ENCODE measurements at places on chromosomes 1 and 21.
A peak's percentile ranks its signal among the peaks of the same experiment; 100 is the strongest.

- DNase-seq = no peak
Observed at GRCh38 chr1:93805027-93805610, 73.9 kb downstream of the DNTTIP2 start.

GRCh38 chr1:67766141-67766978, 66.9 kb downstream of the GNG12 start:
- DNase-seq = peak; percentile 89

GRCh38 chr1:58654322-58654721, 45.5 kb downstream of the MYSM1 start:
- no peak for DNase-seq

DNA sequence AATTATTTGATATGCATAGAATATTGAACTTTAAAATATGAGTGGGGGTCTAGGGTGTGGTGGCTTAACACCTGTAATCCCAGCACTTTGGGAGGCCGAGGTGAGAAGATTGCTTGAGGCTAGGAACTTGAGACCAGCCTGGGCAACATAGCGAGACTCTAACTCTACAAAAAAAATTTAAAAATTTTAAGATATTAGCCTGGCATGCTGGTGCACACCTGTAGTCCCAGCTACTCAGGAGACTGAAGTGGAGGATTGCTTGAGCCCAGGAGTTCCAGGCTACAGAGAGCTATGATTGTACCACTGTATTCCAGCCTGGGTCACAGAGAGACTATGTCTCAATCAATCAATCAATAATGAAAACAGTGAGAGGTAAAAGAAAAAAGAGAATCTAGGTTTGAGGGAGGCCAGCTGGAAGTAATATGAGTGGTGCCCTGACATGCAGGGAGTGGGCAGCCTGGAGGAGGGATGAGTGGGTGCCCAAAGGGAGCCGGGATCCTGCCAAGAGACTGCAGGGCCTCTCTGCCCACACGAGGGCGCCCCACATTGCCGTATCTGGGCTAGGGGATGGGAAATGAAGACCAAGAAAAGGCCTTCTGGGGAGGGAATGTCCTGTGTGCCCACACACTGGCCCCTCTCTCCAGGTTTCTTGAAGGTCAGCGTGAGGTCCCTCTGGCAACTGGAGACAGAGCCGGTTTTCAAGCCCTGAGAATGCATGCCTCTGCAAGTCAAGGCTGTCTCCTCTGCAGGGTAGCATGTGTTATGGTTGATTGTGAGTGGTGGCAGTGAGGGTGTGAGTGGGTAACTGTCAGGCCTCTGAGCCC, 93.9 kb upstream of the PPM1J start:
- peak; percentile 67 for DNase-seq

DNA sequence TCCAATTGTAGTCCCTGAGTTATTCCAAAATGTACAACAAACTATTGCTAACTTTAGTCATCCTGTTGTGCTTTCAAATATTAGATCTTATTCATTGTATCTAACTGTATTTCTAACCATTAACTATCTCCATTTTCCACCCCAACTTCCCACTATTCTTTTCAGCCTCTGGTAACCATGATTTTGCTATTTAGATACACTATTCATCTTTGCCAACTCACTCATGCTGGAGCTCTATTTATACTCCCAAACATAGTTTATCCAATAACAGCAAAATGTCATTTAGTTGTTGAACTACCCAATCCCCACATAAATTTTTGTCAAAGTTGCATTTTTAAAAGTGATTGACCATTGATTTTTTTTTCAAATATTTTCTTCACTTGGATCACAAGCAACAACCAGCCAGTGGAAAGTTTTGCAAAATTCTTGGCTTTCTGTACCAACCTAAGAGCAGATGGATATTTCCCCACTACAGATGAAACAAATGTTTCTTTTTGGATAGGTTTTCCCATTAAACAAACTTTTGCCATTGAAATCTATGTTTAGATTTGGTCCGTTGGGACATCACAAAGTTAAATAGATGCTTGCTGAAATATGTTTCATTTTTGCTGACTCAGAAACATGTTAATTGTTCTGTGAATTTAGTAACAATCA, 866.0 kb downstream of the LTN1 start:
- DNase-seq = no peak

DNA sequence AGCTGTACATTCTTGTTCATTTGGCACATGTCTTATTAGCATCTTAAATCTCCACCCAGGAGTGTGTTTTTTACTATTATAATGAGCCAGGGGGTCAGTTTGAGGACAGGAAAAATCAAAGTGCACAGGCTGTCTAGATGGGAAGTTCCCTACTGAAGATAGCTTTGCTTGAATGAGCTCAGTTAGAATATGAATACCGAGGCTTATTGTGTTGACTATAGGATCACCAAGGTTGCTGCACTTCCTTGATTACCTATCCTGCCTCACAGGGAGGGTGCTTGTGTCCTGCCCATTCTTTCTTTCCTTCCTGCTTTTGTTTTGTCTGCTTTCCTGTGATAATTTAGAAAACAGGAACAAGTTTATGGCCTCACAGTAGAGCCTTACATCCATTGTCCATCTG, 16.3 kb downstream of the PHGDH start:
- no peak for DNase-seq

DNA sequence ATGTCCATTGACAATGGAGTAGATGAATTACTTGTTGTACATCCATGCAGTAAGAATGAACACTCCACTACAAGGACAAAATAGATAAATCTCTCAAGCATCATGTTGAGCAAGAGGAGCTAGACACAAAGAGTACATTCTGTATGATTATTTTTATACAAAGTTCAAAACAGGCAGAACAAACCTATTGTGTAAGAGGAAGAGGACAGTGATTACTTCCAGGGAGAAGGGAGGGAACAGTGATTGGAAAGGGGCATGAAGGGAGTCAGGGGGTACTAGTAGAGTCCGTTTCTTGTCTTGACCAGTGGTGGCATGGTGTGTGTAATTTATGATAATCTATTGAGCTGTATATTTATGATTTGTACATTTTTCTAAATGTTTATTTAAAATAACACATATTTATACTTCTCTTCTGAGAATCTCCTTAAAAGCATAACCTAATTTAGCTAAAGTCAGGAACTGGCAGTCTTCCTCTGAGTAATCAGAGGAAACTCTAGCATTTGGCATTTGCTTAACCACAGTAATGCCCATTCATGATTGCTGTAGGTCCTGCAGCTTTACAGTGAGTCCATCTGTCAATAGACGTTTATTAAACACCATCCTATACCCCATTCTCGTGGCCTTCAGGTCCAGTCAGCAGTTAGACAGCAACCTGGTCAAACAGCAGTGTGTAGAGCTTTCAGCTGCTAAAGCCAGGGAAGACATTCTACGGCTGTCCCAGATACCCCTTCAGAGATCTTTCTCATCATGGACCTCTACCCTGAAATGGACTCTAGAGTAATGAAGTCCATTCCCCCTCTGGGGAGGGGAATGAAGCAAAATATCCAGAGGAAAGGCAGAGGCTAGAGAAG, 114.1 kb upstream of the GALNT2 start:
- DNase-seq = no peak

DNA sequence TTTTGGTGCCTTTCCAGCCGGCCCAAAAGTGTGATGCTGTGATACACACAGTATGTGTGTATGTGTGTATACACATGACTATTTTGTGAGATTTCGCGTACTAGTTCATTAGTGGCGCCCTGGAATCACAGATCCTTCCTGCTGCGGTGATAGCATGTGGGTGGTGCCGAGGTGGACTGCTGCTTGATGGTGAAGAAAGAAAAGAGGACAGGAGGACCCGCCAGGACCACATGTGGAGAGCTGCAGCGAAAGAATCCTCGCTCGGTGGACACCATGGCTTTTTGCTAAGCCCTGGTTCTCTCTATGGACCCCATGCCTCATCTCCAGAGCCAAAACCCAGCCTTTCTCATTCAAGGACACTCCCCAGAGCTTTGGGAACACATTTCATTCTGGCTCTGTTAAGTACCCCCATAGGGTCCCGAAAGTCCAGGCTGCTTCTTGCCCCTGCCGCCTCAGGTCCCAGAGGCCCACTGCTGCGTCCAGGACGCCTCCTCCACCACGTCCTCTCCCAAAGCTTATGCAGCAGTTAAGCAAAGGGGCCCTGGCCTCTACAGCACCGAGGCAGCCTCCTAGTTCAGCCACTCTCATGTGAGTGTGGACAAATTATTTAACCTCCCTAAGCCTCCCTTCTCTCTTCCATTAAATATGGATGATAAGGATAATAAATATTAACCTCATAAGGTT, 32.8 kb upstream of the COX20 start:
- DNase-seq = no peak

GRCh38 chr1:198605406-198605805, 33.4 kb upstream of the PTPRC start:
- no peak for DNase-seq

- no peak for DNase-seq
Observed at GRCh38 chr21:10463156-10463555, 58.2 kb upstream of the TPTE start.

- no peak for DNase-seq
Observed at GRCh38 chr1:237670302-237670701, 220.4 kb downstream of the ZP4 start.

- peak; percentile 10 for DNase-seq
Observed at GRCh38 chr1:10451287-10451686, 1.5 kb downstream of the CORT start.

DNA sequence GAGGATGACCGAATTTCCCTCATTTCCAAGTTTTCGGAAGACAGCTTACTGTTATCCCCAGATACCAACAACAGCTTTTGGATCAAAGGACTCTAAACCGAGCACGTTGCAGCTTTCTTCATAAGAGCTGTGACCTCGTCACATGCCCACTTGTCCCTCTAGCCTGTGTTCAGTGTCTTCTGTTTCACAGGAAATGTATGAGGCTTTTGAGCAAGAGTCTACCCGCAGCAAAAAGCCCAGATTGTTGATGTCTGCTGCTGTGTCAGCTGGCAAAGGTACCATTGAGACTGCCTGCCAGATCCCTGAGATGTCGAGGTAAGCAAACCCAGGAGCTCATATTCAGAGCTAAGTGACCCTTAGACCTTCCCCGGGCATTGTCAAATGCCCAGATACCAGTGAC, 24.1 kb downstream of the CHI3L2 start:
- DNase-seq = no peak

DNA sequence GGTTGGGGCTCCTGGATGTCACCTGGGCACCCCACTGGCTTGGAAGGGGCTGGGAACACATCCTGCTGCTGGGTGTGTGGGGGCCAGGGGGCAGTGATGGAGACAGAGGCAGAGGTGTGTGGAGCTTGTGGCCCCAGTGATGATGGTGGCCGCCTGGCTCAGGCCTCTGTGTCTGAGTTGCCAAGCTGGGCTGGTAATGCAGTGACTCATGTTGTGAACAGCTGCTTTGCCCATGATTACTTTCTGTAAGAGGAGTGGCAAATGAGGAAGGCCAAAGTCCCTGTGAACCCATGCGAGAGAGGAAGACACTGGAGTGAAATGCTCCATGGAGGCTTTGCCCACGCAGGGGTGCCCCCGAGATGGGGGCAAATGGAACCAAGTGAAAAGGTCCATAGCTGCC, 86.8 kb downstream of the KCNJ6 start:
- DNase-seq = peak; percentile 24

DNA sequence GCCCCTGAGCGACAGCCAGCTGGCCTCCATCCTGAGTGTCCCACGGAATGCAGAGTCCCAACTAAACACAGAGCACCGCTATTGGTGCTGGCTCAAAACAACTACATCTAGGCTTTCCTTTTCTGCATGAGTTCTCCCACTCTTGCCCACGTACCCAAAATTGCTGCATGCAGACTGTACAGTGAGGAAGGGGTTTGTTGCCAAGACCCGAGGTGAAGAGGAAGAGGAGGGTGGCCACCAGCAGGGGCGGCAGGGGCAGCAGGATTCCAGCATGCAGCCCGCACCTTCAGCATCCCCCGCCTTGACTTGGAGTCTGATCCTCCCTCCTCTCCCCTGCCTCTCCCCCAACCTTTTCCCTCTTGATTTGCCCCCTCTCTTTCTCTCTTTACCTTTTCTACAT, 8.0 kb downstream of the S100A9 start:
- no peak for DNase-seq

DNA sequence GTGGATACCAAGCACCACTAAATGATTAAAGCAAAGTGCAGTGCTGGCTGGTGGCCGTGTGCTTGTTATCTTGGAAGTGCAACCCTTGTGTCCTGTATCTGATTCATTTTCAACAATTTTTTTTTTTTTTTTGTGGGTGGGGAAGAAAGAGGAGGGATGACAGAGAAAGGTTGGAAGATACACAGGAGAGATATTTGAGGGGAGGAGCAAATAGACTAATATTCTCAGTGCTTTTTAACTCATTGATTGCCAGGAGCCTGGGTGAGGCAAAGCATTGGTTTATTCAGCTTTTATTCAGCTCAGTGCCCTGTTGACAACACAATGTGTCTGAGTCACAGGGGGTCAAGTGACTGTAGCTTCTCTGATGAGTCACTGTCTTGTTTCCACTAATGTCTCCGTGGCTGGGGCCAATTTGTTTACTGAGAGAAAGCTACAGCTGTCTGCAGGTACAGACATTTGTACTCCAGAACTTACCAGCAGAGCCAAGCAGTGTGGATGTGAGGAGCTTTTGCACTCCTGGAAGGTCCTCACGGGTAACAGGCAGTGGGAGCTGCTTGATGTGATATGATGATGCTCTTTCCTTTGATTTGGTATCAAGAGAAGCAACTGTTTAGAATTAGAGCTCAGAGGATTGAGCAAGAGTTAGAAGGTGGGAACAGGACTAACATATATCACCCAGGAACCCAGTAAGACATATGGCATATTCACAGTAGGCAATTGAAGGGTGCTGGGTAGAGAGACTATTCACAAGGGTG, 23.6 kb upstream of the DNM3 start:
- peak; percentile 83 for DNase-seq

DNA sequence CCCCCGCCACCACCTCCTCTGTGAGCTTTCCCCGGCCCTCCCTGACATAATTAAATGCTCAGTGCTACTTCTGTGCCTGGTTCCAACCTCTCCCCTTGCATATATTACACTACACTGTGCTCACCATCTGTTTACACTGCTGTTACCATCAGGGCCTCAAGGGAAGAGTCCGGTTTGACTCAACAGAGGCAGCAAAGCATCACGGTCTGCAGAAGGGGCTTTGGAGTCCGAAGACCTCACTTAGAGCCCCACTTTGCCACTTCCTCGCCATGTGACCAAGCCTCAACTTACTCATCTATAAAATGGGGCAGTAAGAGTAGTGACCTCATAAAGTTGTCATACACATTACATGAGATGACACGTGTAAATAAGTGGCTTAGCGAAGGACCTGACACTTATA, 27.4 kb downstream of the KCNN3 start:
- no peak for DNase-seq

DNA sequence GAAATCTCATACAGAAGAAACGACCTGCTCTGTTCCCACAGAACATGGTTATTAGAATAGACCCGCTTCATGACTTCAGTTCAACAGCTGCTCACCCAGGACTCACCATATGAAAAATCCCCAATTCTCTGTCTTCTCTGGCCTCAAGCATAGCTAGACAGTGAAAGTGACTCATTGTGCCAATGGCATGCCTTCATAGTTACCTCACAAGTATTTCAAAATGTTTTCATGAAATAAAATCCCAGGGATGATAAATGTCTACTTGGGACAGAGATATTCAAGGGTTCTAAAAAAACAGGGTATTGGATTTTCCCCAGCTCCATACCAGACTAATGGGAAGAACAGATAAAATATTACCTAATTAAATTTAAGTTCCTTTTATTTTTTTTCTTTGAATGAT, 82.3 kb downstream of the NOTCH2 start:
- peak; percentile 92 for DNase-seq

GRCh38 chr1:216690603-216691002, 32.6 kb downstream of the ESRRG start:
- DNase-seq = no peak

- no peak for DNase-seq
Observed at GRCh38 chr21:25539606-25540005, 67.7 kb downstream of the MRPL39 start.
